RPMI7951 (cell line): ENCODE measurements at places on chromosomes 7 and 10. TPM values are rescaled to one million over a fixed set of nuclear protein-coding genes. Genes with fewer than 3 reads are reported as not detected.

SIRT1 gene
- 10.5 and 13.7 TPM in 2 replicates for total RNA-seq

ELFN1 gene
- 0.39 and 0.48 TPM in 2 replicates for total RNA-seq

LIPN gene
- not detected in 2 replicates for total RNA-seq

ECHDC3 gene
- total RNA-seq, result 8.2 and 10.7 TPM in 2 replicates

SEMA3D gene
- 2.4 and 2.6 TPM in 2 replicates for total RNA-seq

SPDYE16 gene
- not detected in 2 replicates for total RNA-seq

COL13A1 gene
- 17.1 and 26.2 TPM in 2 replicates for total RNA-seq

BHLHA15 gene
- total RNA-seq, result 0.36 TPM in 1 of 2 replicates, not detected in the other

PON3 gene
- total RNA-seq, result not detected in 2 replicates

FANK1 gene
- total RNA-seq, result 0.68 and 1.3 TPM in 2 replicates

CPA2 gene
- total RNA-seq, result not detected in 2 replicates
